Activated CD4-positive, alpha-beta T cell treated with anti-CD3 and anti-CD28 coated beads for 24 hours (primary cell): ENCODE measurements at places on chromosomes 3 and 15.

- no peak for DNase-seq
These were observed 969.4 kb downstream of the NTRK3 start for GRCh38 chr15:87287156-87287555.

DNA sequence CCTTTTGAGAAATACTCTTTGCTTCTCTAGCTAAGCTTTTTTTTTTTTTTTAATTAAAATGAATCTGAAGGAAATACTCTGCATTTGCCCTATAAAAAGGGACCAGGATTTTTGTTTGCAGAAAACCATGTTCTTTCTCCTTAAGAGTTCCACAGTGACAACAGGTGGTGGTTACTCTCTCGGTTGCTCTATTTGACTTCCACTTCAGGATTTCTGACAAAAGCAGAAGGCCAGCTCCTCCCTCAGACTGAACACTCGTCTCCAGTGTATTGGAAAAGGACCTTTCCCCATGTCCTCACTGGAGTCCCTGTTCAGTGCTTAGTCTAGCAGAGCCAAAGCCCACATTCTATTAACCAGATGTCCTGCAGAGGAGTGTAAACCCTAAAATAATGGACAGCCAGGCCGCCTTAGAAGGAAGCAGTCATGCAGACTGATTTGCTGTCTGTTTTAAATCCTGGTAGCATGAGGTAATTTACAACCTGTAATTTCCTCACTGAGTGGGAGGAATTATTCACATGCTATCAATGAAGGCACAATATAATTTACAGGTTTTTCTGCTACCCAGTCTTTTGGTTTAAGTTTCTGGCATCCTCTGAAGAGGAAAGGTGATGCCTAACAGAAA lies 599.3 kb downstream of the PYDC2 start:
- no peak for DNase-seq

- no peak for DNase-seq
These were observed 107.3 kb upstream of the PRR20G start for GRCh38 chr3:127394984-127395662.

GRCh38 chr3:190266913-190267290 lies 55.3 kb downstream of the CLDN1 start:
- DNase-seq = no peak

- DNase-seq = no peak
These were observed 225.4 kb upstream of the SOX2 start for GRCh38 chr3:181486141-181486885.

DNA sequence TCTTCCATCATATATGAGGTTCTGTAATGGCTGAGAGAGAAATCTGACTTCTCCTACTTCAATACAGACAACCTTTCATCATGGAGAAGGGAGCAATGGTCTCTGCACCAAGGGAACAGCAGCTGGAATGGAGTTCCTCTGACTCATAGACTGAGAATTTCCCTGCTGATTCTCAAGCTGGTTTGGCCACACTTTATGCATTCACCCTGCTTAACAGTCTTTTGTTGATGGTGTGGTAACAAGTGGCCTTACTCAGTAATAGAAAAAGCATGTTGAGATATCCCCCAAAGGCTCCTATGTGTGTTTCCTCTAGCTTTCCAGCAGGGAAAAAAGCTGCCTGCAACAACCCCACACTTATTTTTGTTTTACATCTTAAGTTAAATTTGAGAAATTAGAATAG lies 138.1 kb downstream of the GREM1 start:
- no peak for DNase-seq

DNA sequence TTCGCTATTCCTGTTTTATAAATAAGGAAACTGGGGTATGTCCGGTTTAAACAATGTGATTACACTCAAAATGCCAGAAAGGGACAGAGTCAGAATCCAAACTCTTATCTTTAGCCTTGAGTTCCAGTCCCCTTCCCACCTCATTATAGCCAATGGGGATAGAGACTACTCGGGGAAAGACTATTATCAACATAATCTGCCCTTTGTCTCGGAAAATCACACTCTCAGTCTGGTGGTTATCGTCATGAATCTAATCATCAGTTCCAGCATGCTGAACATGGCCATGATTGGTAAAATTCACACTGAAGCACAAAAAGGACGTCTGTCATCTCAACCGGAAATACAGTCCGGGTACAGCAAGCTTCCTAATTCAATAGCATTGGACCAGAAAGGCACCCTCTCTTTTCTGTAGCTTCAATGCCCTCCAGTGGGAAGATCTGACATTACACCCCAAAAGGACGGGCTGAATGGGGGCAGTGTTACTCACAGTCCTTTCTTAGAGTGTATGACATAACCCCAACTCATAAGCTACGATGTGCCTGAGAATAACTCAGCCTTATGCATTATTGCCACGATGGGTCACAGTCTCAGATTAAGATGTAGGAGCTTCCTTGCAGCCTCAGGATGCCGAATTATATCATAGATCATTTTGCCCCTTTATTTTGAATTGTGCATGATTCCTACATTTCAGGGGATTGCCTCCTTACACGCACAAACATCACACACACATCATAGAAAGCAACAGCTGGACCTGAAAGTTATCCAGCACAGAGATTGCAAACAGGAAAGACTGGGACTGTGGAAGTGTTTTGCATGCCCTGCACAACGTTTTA lies 390.4 kb upstream of the LMCD1 start:
- DNase-seq = peak; percentile 35

- DNase-seq = no peak
These were observed 123.6 kb downstream of the SLC25A26 start for GRCh38 chr3:66344391-66344811.

DNA sequence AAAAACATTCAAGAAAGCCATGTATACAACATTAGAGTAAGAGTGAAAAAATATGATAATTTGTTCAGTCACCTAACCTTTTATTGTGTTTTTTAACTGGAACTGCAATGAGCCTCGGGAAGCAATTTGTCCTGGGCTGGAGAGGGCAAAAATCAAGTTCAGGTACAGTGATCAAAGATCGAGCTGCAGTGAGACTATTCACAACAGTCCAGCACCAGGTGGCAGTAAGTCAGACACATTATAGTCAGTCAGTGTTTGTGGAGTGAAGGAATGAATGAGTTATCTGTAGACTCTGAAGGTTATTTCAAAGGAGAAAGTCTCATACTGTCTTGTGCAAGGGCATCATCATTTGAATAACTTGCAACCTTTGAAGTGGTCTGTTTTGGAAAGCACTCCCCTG lies 116.6 kb downstream of the CHDH start:
- DNase-seq = no peak

DNA sequence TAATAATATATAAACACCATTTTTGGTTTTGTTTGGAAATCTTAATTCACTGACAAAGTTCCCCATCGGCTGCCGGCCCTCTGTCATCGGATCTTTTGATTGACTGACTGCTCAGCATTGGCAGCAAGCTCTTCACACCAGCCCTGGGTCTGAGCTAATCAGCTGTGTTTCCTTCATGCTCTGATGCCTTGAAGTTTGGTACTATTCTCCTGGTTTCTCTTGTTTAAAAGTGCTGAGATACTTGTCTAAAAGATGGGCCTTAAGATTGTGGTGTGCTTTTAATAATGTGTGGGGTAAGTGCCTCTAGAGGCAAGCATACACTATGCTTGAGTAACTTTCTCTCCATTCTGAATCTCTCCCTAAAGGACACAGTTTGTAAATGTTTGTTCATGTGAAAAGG lies 415.5 kb upstream of the TPRG1 start:
- DNase-seq = no peak

GRCh38 chr3:29514912-29515311 lies 234.0 kb downstream of the RBMS3 start:
- no peak for DNase-seq

DNA sequence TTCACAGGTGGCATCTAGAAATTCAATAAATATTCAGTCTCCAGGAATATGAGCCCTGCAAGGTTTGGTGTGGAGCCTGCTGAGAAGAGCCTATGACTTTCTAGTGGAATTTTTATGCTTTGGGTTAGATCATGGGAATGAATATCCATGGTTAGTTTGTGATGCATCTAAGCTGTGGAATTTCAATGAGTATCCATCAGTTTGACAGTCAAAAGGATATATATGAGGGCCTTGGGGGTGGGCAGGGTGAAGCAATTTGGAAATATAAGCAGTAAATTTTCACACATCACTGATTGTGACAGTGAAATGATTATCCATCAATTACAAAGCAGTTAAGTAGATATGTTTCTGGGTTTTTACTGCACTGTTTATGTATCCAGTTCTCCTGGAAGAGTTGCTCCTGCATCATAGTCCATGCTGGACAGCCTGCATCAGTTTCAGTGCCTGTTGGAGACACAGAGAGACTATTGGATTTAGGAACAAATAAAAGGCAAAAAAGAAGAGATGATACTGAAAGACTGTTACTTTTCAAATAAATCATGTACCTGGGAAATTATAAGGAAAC lies 530.8 kb downstream of the MFSD1 start:
- no peak for DNase-seq

DNA sequence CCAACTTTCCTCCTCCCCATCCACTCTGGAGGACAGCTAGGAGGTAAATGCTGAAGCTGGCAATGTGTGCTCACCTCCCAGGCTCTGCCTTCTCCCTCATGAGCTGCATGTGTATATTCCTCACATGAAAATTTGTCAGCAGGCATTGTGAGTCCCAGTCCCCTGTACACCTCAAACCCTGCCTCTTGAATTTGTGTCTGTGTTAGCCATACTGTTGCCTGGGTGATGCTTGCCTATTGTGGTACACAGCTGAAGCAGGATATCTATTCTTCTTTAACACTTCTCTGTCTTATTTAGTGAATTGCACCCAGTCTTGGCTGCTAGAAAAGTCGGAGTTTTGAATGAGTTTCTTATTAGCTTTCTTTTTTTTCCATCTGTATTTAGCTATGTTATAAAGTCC lies 586.0 kb upstream of the TGFBR2 start:
- no peak for DNase-seq

DNA sequence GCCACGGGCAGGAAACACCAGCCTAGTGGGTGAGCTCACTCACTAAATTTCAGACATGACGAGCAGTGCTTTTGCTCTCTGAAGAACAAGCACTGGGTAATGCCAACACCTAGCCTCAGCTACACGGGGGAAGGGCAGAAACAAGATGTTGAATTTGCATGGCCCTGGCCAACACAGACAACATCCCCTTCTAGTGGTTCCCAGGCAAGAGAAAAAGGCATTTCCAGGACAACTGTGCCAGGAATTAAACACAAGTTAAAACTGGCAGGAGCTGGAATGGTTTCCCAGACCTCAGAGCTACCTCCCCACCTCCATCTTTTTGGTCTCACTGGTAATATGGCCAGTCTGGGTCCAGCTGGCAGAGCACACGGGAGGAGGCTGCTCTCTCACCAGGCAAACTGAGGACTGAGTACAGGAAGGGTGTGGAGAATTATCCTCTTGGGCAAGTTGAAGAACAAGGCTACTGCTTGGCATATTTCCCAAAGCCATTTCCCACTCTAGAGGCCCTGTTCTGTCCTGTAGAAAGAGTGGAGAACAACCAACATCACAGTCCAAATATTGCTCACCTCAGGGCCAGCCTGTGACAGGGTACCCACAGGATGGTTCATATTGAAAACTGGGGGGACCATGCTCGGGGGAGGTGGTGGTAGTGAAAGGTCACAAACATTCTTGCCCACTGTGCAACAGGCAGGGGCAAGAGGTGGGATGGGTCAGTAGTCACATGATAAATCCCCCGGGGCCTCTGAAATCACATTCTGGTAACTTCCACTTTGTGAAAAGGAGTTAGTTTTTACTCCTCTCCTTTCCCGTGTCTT lies 26.5 kb downstream of the TSPAN3 start:
- DNase-seq = no peak

DNA sequence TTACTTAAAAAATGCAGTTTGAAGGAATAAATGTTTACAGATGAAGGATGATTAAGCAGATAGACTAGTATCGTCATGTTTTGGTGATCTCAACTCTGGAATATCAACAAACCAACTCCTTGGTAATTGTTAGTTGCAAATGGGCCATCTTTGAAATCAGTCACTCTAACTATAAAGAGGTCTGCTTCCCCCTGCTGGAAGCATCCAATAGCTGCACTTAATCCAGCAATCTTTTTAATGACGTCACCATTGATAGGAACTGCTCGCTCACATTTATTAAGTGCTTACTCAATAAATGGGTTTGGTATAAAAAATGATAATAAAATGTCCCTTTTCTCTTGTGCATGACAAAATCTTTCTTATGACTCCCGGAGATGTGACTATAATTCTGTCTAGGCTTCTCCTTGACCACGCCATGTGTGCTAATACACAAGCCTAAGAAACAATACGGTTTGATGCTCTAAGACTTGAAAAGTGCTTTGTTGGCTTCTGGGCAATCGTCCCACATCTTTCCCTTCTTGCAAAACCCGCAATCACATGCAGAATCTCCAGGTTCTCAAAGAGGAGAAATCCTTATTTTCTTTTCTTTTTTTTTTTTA lies 227.6 kb upstream of the POU1F1 start:
- no peak for DNase-seq

DNA sequence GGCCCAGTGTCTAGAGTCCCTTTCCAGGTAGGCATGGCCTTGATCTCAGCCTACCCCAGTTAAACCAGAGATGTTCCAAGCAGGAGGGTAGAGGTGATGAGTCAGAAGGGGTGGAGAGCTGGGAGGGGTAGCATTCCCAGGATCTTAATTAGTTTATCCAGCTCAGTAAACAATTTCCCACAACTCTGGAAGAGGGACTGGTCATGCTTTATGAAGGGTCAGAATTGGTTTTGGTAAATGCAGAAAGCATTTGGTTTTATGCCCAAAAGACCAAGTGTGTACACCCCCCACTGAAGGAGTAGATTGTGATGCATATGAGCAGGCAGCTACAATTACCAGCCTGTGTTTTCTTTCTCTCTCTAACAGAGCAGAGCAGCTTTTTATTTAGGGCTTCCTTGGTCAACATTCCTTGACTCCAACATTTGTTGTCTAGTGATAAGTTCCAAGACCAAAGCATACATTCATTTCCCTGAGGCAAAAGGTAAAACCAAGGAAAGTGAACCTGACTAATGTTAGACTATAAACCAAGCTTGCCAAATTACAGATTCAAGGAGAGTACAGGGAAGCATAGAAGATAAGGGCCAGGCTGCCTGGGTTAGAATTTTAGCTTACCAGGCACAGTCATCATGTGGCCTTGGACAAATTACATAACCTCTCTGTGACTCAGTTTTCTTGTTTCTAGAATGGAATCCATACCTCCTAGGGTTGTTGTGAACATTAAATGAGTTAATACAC lies 17.6 kb downstream of the EXOSC7 start:
- no peak for DNase-seq
